Stimulated activated CD4-positive, alpha-beta T cell treated with anti-CD3 and anti-CD28 coated beads, Interleukin-1b, Interleukin-23, amount 100 ng/mL, for 1 hour (primary cell): ENCODE measurements at places on chromosomes 13 and 19.

DNA sequence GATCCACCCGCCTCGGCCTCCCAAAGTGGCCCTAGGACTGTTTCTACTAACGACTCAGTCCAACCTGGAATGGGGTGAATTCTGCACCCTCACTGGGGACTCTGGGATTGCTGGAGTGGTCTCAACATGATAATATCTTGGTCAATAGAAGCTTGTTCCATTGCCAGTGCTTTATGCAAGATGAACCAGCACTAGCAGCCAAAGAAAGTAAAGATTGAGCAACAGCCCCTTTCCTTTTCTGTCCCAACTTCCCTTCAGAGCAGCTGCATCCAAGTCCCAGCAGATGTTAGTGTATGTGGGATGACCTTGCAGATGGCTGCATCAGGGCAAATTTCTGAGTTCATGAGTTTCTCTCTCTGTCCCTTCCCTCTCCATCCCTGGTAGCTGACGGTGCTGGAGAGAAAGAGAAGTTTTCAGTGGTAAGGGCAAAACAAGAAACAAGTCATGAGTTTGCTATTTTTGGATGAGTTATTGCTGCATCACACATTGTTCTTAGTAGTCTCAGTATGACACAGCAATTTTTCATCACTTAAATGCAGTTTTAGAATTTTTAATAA lies 183.6 kb upstream of the EDNRB start:
- DNase-seq = no peak

- no peak for DNase-seq
These were observed 35.2 kb upstream of the GRTP1 start for GRCh38 chr13:113398963-113399754.

- no peak for DNase-seq
These were observed 94.3 kb upstream of the PABPC3 start for GRCh38 chr13:25001476-25002206.

DNA sequence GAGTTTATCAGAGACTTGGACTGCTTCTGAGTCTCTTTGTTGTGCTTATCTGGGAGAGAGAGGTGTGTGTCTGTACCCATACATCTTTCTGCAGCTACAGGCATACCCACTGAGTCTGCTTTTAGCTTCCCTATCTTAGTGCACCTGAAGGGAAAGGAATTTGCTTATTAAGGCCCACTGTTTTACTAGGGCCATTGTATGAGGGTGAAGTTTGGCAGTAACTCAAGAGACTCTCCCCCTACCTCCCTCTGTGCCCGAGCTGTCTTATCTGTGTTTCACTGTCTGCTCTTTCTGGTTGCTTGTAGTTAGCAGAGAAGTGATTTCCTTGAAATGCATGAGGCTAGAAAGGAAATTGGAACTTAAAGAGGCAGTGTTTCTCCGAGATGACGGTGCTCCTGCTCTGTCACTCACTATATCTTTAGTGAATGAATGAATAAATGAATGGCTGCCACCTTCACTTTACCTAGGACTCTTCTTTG lies 678 bp upstream of the CD33 start:
- DNase-seq = no peak

DNA sequence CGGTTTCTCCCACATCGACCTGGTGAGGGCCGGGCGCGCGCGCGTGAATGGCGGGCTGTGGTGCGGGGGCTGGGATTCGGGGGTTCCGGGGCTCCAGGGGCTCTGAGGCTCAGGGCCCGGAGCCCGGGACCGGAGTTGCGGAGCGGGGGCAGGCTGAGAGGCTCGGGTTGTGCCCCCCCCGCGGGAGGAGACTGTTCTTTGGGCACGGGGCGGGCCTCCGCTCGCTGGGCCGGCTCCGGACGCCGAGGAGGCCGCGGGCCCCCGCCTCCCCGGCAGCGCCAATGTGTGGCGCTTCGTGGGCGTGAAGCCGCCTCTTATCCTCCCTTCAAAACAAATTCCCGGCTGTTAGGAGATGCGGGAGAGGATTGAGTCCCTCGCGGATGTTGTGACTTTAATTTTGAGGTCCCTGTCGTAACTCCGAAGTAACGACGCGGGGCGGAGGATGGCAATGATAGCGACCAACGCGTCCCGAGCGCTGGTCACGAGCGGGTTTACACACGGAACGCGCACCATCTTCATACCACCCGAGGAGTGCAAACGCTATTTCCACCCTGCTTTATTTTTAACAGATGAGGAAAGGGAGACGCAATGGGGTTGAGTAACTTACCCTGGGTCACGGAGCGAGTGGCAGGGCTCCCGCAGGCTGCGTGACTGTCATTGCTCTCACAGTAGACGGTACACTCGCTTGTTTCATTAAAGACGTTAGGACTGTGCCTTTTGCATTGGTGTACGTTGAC lies 536 bp downstream of the UBA2 start:
- DNase-seq = peak; percentile 2

GRCh38 chr19:38046254-38047048 lies 139.4 kb downstream of the SIPA1L3 start:
- no peak for DNase-seq

GRCh38 chr19:55109527-55110291 lies 7.7 kb downstream of the PPP1R12C start:
- DNase-seq = no peak

DNA sequence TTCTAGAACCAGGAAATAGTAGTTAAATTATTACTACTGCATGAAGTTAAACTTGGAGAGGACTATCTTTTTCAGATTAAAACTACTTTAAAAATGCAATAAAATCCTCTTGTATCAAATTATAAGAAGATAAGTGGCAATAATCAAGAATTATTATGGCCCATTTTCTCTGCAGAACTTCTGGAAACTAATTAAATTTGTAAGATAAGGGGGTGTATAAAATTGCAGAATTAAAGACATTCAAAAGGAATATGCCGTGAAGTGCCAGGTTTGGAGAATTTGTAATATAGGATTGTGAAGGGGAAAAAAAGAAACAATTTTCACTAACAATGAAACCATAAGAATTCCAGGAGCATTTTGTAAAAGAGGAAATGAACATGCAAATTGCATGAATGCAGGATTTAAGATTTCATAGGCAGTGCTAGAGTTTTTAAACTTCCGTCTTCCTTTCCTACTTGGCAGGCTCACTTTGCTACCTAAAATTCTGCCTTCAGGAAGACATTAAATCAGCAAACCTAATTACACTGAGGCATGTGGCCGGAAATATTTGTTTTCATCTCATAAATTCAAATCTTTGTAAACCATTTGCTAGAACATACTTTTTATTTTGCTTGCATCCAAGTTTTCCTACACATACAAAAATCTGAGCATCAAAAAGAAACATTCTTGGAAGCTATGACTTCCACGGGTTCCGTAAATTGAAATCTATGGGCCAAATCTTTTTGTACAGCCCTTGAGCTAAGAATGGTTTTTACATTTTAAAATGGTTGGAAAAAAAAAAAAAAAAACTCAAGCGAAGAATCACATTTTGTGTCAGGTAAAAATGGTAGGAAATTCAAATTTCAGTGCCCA lies 166.9 kb downstream of the DCLK1 start:
- no peak for DNase-seq

- no peak for DNase-seq
These were observed 1419.8 kb downstream of the UQCRFS1 start for GRCh38 chr19:27793128-27793643.

GRCh38 chr13:45341799-45342500 lies 967 bp upstream of the TPT1 start:
- DNase-seq = no peak

DNA sequence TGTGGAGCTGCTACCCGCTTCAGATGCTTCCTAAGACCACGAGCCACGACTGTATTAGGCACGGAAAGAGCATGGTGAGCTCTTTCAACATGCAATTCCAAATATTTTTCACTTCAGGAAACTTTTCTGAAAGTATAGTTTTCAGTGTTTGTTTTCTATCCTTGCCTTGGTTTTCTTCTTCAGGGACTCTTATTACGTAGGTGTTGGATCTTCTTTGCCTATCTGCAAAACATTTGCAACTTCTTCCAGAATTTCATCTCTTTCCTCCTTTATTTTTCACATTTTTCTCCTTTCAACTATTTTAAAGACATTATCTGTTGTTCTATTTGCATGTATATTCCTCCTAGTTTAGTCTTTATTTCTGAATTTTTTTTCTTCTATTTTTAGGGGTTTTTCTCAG lies 148.9 kb upstream of the LSM14A start:
- no peak for DNase-seq

DNA sequence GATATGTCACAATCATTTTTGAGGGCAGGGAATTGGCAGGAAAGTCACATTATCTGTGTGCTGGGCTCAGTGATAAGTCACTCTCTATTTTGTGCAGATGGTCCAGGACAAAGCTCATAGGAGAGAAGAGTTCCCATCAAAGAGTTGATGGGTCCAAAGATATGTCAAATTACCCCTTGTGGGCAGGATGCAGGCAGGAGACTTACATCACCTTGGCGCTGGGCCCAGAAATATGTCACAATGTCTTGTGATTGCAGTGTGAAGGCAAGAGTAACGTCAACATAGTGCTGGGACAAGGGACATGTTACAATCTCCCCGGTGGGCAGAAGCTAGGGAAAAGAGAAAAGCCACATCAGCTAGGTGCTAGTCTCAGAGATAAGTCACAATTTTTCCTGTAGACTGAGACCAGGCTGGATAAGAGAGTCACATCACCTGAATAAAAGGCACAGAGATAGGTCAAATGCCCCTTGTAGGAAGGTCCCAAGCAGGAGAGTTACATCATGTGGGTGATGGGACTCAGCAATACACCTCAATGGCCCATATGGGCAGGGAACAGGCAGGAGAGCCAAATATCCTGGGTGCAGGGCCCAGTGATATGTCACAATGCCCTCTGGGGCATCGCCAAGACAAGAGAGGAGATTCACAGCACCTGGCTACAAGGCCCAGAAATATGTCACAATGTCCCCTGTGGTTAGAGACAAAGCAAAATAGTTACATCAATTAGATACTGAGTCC lies 47.9 kb downstream of the ZNF99 start:
- no peak for DNase-seq

DNA sequence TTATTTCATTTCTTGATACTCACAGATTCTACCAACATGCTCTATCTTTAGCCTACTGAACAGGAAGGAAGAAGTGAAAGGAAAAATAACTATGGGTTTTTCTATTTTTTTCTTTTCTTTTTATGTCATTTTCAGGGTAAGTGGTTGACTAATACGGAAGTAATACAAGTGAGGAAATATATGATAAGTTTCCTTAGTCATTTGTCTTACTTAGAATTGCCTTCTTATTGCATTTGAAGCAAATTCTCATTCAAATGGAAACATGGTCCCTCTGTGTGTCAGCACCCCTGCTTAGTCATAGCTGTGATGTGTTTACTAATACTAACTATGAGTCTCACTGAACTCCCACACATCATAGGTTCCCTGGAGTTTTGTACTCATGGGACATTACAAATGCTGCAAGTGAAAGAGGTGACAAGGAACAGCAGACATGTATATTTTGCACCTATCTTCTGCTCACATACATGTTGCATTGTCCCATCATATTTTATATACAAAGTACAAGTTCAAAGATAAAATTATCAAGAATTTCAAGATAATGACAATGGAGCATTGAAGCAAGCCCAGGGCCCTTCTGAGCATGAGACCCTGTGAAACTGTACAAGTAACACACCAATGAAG lies 60.1 kb downstream of the DCT start:
- DNase-seq = no peak

GRCh38 chr19:7740682-7741054 lies 6.7 kb downstream of the CD209 start:
- no peak for DNase-seq

DNA sequence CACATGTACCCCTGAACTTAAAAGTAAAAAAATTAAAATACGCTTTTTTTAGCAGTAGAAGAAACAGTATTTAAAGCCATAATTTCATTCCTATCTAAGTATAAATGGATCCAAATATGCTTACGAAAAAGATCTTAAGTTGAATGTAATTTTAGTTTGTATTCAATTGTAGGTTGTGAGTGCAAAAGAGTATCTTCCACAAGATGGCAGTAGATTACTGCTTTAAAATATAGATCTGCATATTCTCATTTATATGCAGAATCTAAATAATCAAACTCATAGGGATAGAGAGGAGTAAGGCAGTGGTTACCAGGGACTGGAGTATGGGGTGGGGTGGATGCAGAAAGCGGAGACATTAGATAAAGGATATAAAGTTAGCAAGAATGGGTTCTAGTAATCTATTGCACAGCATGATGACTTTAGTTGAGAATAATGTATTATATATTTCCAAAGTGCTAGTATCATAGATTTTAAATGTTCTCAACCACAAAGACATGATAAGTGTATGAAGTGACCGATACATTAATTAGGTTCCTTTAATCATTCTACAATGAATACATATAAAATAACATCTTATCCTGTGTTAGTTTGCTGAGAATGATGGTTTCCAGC lies 14.2 kb downstream of the OR7A17 start:
- no peak for DNase-seq

DNA sequence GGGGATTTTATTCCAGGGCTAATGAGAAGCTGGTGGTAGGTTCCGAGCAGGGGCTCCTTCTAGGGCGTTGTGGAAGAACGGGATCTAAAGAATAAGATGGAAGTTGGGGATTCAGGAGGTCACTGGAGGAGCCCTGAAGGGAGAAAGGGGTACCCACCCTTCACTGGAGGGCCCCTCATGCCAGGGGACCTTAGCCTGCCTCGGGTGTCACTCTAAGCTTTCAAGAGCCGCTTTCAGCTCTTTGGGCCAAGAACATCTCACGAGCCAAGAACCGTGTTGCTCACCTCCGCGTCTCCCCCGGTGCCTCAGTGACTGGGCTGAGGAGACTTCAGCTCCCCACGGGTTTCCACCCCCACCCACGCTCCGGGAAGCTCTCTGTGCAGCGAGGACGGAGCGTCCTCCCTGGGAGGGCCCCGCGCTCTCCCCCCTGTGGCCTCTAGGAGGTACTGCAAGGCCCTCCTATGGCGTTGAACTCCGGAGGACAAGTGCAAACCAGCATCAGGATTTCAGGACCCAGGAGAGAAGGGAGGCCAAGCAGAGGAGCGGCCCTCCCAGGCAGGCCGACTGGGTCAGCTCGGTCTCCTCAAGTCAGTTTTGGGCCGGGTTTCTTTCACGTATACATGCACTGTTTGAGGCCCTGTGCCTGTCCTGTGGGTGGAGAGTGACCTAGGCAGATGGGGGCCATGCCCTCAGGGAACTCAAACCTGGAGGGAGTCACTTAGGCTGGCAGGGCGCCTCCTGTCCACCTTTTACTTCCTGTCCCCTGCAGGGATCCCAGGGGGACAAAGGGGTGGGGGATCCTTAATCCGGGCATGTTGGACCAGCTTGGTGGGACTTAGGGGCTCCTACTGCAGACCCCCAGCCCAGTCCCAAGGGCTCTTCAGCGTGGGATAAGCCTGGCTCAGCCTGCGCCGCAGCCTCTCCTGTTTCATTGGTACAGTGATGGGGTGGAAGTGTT lies 5.1 kb upstream of the KRTDAP start:
- DNase-seq = peak; percentile 36

DNA sequence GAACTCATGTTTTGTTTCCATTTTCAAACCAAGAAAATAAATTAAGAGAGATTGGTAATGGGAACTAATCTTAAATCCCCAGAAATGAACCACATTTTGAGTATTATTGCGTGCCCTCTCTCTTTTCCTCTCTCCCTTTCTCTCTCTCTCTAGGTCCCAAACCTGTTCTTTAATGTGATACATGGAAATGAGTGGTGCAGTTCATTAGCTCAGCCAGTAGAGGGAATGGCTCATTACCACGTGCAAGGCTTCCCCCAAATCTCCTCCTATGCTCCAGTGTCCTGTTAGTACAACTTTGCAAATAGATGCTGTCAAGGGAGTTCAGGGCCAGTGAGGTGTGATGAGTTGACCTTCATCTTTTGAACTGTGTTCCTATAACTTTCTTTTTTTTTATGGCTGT lies 178.4 kb downstream of the FGF9 start:
- DNase-seq = no peak

GRCh38 chr19:3154957-3155736 lies 19.3 kb downstream of the GNA15 start:
- DNase-seq = peak; percentile 56

- no peak for DNase-seq
These were observed 2.7 kb upstream of the PLIN3 start for GRCh38 chr19:4870025-4870700.

GRCh38 chr19:2791876-2792275 lies 6.6 kb downstream of the THOP1 start:
- no peak for DNase-seq
